ENCODE measurements at places on chromosomes 3 and 15. TPM values are rescaled to one million over a fixed set of nuclear protein-coding genes. Genes with fewer than 3 reads are reported as not detected.

The KLF13 gene
- total RNA-seq, result 20.8 TPM

The TFDP2 gene
- 66.5 TPM for total RNA-seq

The MCF2L2 gene
- total RNA-seq, result 0.62 TPM

The GOLGA8M gene
- total RNA-seq, result 0.95 TPM

The EAF1 gene
- total RNA-seq, result 13.1 TPM

The IQCF5 gene
- total RNA-seq, result not detected

The LHFPL4 gene
- not detected for total RNA-seq

The XIRP1 gene
- not detected for total RNA-seq

The CEMIP gene
- total RNA-seq, result 0.06 TPM

The CPN2 gene
- total RNA-seq, result not detected

The SCN11A gene
- total RNA-seq, result not detected

The GOLGA6L4 gene
- total RNA-seq, result not detected

The CFAP100 gene
- not detected for total RNA-seq

The CHRFAM7A gene
- total RNA-seq, result 0.90 TPM

The HIGD2B gene
- not detected for total RNA-seq

The RIOX2 gene
- total RNA-seq, result 25.3 TPM

The ALDH1L1 gene
- 7.0 TPM for total RNA-seq

The RLBP1 gene
- total RNA-seq, result not detected

The CCR5 gene
- not detected for total RNA-seq

The GP5 gene
- not detected for total RNA-seq

The C3orf20 gene
- total RNA-seq, result not detected

The TMEM207 gene
- not detected for total RNA-seq

The EXD1 gene
- total RNA-seq, result 0.12 TPM

The GP9 gene
- total RNA-seq, result not detected

The OXNAD1 gene
- total RNA-seq, result 12.1 TPM

The SLC30A4 gene
- total RNA-seq, result 3.4 TPM

The LARP6 gene
- total RNA-seq, result 45.5 TPM

The ADAMTS17 gene
- not detected for total RNA-seq

The CFAP20DC gene
- total RNA-seq, result 8.8 TPM

The TOP2B gene
- 45.3 TPM for total RNA-seq

The CCDC191 gene
- total RNA-seq, result 0.43 TPM

The LRRC34 gene
- total RNA-seq, result 0.43 TPM

The LSMEM2 gene
- not detected for total RNA-seq

The GABRB3 gene
- 14.4 TPM for total RNA-seq

The TM4SF18 gene
- 0.39 TPM for total RNA-seq

The KCNMB3 gene
- 0.02 TPM for total RNA-seq

The MAP4 gene
- total RNA-seq, result 35.8 TPM

The OGG1 gene
- total RNA-seq, result 12.9 TPM

The CFAP92 gene
- total RNA-seq, result 0.06 TPM

The RARRES1 gene
- total RNA-seq, result not detected

The CTXND1 gene
- total RNA-seq, result 0.64 TPM

The OIP5 gene
- 40.1 TPM for total RNA-seq

The EAF2 gene
- 4.3 TPM for total RNA-seq

The EPHA3 gene
- total RNA-seq, result 3.6 TPM

The LDHAL6B gene
- total RNA-seq, result not detected

The CCDC9B gene
- total RNA-seq, result 4.6 TPM

The PPP1R14D gene
- not detected for total RNA-seq
